ENCODE measurements at places on chromosomes 13 and 19.

DNA sequence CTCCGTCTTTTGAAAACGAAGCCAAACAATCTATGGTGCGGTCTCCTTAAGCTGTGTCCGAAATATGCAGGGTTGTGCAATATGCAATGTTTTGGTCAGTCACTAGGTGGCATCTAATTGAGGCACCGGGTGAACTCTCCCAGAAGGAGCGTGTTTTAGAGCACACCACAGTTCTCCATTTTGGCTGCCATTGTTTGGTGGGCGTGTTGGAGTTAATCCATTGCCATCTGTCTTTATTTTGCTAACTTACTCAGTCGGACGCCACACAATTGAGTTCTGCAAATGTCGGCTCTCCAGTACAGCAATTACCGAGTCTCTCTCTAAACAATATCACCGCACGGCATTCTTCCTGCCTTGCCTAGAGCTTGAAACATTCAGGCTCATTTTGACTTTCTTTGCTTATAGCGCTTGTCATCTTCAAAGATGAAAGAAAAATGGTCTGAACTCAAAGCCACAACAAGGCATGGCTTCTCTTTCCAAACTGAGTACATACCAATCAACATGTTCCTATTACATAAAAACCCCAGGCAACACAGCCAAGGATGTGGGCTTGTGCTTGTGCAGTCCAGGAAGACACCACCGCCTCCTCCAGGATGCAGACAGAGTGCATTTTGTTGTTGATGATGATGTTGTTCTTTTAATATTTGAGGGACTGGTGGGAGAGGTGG is 182.0 kb upstream of the SERP2 start:
- peak; percentile 36 for DNase-seq

GRCh38 chr13:98976338-98976737 is 1.5 kb downstream of the DOCK9 start:
- no peak for DNase-seq

DNA sequence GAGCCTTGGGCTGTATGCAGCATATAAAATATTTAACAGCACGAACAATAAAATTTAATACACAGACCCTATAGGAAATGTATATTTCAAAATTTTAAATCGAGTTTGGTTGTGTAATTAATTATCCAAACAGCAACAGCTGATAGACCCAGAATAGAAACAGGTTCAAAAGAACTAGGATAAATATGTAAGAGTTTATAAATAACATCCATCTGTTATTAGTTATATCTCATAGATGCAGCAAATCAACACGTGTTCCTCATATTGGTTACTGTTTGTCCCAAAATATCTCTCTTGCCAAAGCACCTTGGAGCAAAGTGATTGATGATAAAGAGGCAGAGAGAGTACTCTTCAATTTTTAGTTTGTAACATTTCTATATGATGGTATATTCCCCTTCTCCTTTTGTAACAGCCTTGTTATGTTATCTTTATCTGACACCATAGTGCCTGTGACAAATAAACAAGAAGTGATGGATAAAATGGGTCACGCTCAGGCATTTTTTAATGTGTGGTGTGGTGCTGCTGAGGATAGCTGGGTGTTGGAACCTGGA is 260.6 kb upstream of the NBEA start:
- no peak for DNase-seq

- no peak for DNase-seq
Measured at GRCh38 chr13:49464621-49465325, 20.7 kb downstream of the SETDB2 start.

GRCh38 chr19:56839652-56840450 is 675 bp downstream of the PEG3 start:
- DNase-seq: peak; percentile 92
